ENCODE measurements at places on chromosomes 11 and 22.
A peak's percentile ranks its signal among the peaks of the same experiment; 100 is the strongest.

DNA sequence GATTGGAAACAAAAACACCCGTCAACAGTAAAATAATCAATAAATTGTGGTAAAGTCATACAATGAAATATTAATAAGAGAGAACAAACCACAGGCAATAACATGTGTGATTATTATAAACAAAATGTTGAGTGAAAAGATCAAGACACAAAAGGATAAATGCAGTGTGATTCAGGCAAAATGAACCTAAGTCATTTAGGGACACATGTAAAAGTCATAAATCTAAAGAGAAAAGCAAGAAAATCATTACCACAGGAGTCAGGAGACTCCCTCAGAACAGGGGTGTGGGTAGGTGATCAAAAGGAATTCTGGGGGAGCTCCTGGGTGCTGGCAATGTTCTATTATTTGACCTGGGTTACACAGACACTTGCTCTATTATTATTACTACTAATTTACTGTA is 47.9 kb upstream of the PPP2R1B start:
- DNase-seq = no peak

GRCh38 chr11:109085708-109086373 is 336.1 kb upstream of the C11orf87 start:
- DNase-seq = no peak

DNA sequence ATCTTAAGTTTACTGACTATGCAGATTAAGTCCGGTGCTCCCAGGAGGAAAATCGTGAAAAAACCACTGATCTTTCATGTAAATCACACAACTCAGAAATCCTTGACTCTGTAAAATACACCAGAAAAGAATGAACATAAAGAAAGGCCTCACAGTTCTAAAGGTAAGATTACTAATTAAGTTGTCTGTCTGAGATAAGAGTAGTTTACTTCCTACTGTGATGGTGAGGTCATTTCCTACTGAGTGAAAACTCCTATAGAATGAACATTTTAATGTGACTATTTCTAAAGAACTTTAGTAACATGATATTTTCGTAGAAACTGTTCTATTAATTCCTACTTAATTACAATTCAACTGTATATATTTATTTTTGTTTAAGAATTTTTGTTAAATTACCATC is 774.4 kb upstream of the CHORDC1 start:
- DNase-seq = no peak

DNA sequence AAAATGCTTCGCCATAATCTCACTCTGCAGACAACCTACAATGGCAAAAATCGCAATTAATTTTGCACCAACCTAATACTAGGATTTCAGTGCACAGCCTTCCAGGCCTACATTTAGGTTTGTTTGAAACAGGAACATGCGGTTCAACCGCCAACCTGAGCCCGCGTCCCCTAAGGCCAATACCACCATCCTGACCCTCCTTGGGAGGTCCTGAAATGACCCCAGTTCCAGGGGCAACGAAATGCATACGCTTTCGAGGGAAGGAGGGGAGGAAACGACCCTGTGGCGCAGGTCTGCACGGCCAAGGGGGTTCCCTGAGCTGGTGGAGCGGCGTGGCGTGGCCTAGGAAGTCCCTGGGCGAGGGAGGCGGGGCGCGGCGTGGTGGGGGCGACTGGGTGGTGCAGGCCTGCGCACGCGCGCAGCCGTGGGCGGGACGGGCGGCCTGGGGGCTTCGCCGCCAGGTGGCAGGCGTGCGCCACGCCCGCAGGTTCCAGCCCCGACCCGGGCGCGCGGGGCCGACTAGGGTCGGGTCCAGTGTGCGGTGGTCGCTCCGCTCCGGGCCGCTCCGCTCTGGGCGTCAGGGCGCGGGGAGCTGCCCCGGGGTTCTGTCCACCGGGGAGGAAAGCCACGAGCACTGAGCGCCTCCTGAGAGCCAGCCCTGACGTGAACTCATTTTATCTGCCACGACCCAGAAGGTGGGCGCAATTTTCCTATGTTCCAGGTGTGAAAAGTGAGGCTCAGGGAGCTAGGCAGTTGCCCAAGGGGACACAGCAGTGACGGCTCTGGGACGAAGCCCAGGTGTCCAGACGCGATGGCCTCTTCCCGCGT is 94.1 kb downstream of the SWAP70 start:
- DNase-seq = peak; percentile 95

- no peak for DNase-seq
Measured at GRCh38 chr11:94728541-94728940, 39.6 kb upstream of the AMOTL1 start.

GRCh38 chr11:43959321-43959995 is 17.0 kb downstream of the C11orf96 start:
- no peak for DNase-seq
